ENCODE measurements at places on chromosomes 13 and 19. TPM values are rescaled to one million over a fixed set of nuclear protein-coding genes. Genes with fewer than 3 reads are reported as not detected.

Gene ZNF44
- total RNA-seq = 8.6 TPM

DNA sequence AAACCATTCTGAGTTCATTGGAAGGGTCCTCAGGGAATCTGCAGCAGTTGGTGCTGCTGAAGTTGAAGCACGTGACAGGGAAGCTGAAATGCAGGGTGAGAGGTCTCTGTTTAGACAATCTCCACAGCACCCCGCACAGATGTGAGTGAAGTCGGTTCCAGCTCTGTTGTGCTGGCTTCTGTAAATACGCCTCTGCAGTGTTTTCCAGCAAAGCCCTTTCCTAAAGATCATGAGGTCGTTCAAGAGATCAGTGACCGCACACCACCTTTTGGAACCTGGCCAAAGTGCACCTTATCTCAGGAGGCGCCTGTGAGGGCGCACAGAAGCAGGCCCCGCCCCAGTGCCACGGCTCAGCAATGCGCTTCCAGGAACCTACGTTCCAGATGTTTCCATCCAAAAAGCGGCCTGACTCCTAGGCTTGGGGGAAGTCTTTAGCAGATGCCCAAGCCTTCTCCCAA, 10.8 kb downstream of the CUL4A start:
- no peak overlapping the region for H3K4me3 ChIP-seq
- peaks cover 6% of the 10 kb centered on the region for H3K4me1 ChIP-seq
- H3K27me3 ChIP-seq = no peaks in the 10 kb centered on the region
- DNase-seq = no peak

Gene SBK2
- total RNA-seq = 6.8 TPM

DNA sequence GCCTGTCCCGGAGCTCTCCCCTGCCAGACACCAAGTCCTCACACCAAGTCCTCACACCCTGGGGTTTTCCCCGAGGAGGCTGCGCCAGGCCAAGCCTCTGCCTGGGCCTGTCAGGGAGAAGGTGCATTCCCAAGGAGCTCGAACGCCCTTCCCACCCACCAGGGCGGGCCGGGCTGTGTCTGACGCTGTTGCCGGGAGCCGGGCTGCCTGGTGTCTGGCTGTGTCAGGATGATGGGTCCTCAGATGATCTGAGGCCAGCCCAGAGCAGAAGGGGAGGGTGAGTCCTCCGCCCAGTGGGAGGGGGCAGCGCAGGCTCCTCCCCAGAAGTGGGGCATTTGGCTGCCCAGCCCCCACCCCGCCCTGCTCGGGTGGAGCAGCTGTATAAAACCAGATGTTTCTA, 2.3 kb upstream of the HAS1 start:
- H3K27ac ChIP-seq = no peak overlapping the region
- DNase-seq = no peak
- no peak overlapping the region for H3K4me3 ChIP-seq
- H3K4me1 ChIP-seq = no peaks in the 10 kb centered on the region

Gene VSTM2B
- total RNA-seq = not detected

DNA sequence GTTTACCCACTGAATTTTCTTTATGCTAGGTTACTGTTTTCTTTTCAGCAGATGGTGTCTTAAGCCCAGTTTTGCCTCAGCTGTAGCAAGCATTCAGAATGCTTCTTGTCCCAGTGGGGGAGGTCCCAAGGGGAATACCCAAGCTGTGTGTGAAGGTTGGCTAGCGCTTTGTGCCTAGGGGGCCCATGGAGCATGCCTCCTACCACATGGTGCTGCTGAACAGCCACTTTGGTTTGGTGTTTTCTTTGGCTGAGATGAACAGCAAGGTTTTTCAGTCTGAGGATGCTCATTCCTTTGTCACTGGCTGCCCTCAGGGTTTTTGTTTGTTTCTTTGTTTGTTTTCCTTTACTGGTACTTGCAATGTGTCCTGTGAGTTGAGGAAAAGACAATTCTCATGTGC, 99.0 kb downstream of the PCDH20 start:
- H3K27ac ChIP-seq = no peak overlapping the region
- H3K27me3 ChIP-seq = no peaks in the 10 kb centered on the region
- H3K36me3 ChIP-seq = no peaks in the 10 kb centered on the region
- H3K4me3 ChIP-seq = no peak overlapping the region
- no peaks in the 10 kb centered on the region for H3K4me1 ChIP-seq

DNA sequence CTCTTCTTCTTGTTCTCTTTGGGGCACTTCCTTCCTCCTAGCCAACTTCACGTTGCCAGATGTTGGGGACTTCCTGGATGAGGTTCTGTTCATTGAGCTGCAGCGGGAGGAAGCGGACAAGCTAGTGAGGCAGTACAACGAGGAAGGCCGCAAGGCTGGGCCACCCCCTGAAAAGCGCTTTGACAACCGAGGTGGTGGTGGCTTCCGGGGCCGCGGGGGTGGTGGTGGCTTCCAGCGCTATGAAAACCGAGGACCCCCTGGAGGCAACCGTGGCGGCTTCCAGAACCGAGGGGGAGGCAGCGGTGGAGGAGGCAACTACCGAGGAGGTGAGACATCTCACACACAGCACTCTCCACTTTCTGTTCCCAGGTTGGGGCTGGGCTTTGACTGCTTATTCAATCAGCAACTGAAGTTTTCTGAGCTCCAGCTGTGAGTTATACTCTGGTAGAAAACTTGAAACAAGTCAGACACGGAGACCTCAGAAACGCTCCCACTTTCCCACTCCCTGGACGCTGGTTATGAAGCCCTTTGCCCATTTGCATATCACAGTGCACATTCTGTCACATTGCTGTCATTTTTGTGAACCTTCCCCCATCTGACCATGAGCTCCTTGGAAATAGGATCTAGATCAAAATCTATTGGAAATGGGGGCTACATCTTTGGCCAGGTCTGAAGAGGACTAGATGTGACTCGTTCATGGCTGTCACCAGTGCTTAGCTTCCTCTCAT, 7.2 kb upstream of the CCDC97 start:
- H3K4me3 ChIP-seq = no peak overlapping the region
- no peak for DNase-seq
- H3K27me3 ChIP-seq = no peaks in the 10 kb centered on the region
- H3K27ac ChIP-seq = no peak overlapping the region
- H3K36me3 ChIP-seq = peaks cover 89% of the 10 kb centered on the region

- H3K36me3 ChIP-seq = no peaks in the 10 kb centered on the region
- no peak overlapping the region for H3K4me3 ChIP-seq
- H3K4me1 ChIP-seq = no peaks in the 10 kb centered on the region
- DNase-seq = no peak
- no peaks in the 10 kb centered on the region for H3K27me3 ChIP-seq
Observed at GRCh38 chr13:91312324-91312723, 35.2 kb upstream of the MIR17HG start.

DNA sequence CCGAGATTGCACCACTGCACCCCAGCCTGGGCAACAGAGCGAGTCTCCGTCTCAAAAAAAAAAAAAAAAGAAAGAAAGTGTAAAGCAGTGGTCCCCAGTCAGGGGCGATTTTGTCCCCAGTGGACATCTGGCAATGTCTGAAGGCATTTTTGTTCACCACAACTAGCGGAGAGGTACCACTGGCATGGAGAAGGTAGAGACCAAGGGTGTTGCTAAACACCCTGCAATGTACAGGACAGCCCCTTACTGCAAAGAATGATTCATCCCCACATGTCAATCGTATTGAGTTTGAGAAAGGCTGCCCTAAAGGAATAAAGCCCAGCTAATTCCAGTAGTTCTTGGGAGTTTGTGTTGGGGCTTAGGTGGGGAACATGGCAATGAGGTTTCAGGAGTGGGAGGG, 38.7 kb downstream of the CYP4F2 start:
- DNase-seq = no peak
- H3K4me3 ChIP-seq = no peak overlapping the region
- no peaks in the 10 kb centered on the region for H3K27me3 ChIP-seq
- no peaks in the 10 kb centered on the region for H3K36me3 ChIP-seq

Gene ESD
- 148 TPM for total RNA-seq

Data from SJCRH30 (cell line).